Stimulated activated CD4-positive, alpha-beta T cell treated with anti-CD3 and anti-CD28 coated beads, Interleukin-1b, Interleukin-23, amount 100 ng/mL, for 1 hour (primary cell): ENCODE measurements at places on chromosomes 5 and 9.

DNA sequence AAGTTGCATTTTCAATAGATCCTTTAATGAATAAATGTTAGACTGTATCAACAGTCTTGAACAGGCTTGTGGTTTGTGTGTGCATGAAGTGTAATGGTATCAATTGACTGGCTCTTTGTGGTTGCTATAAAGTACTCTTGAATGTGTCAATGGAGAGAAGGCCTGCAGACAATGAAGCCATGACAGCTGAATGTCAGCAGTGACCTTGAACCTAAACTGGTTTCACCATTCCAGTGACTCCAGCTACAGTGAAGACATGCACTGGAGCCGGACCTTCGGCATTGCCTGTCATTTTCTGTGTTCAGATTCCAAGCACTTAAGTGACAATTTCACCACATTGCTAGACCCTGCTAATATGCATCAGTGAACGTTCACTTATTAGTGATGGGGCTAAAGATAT lies 276.0 kb upstream of the TMEM161B start:
- no peak for DNase-seq

- DNase-seq = no peak
Observed at GRCh38 chr5:81191726-81192372, 41.3 kb upstream of the CKMT2 start.

DNA sequence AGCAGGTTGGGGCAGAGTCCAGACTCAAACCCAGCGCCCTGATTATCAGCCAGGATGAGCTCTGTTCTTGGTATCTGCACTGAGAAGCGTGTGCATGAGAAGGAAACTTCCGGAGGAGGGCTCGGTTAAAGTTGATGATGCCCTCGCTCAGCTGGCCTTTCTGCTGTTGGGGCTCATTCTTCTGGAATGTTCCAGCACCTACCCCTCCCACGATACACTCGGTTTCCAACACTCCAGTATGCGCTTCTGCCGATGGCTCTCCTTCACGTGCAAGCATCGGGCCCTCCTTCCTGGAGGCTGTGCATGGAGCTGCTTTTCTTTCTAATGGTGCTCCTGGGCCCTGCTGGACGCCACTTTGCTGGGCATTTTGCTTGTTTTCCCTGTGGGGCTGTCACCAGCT lies 134.0 kb downstream of the RXRA start:
- no peak for DNase-seq

DNA sequence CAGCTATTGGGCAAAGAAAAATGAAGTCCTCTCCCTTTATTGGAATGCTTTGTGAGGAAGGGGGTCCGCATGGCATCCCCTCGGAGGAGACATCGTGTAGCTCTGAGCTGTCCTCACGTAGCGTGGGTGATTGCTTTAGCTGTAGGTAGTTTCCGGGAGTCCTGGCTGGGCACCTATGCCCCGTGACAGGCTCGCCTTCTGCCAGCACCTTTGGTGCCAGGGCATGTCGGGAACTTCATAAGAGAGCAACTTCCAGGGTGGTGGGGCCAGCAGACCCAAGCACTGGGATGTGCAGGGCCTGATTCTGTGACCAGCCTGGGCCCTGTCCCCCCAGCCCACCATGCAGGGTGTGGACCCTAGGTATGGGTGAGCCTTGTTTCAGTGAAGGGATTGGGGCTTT lies 64.0 kb downstream of the WNK2 start:
- no peak for DNase-seq

DNA sequence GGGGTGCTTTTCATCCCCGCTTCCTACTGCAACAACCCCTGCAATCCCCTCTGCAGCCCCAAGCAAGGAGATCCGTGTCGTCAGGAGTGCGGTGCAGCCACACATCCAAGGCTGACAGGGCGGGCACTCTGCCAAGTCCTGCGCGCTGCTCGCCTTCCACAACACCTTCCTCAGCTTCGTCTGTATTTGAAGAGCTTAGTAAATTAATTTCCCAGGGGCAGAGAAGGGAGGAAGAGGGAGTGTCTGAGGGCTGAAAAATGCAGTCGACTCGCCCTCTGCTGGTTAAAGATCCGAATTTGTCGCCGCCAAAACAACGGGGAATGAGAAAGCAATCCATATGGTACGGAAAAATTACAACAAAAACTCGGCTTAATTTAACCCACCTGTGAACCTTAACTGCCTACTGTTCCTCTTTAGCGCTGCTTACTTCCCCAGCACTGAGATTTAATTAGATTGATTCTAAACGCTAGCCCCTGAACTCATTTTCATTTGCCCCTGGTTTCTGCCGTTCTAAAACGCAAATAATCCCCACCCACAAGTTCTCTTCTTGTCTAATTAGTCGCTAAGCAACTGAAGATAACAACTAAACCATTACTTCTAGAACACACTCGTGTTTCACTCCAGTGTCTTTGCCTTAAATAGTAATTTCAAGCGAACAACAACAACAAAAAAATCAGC lies 10.9 kb upstream of the PCDHB1 start:
- DNase-seq = no peak

DNA sequence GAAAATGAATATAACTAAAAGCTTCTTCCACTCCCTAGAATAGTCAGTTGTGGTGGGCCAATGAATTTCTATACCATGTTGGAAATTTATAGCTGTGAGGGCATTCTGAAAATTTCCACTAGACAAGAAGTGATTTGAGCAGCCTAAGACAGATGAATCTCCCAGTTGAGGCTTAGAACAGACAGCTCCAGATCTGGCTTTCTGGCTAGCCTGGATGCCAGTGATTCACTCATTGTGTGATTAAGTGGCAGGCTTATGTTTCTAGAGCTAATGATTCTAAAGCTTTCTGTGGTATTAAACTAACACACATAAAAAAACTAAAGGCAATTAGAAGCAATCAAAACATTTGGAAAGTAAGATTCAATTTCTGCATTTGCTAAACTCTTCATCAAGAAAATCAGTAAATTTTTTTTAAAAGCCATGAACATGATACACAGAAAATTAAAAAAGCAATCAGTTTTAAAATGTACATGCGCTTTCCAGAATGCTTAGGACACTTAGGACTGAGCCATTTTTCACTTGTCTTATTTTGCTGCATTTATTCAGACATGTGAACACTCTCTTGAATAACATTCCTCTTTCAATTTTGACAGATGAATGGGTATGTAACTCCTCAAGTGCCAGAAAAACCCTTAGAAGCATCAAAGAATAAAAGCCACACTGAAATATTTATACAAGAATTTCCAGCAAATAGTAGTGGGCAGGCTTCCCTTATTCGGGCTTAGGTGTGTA lies 100.5 kb upstream of the GNAQ start:
- no peak for DNase-seq

GRCh38 chr5:57417971-57418370 lies 64.6 kb downstream of the ACTBL2 start:
- no peak for DNase-seq
